ENCODE measurements at places on chromosomes 3 and 15.

GRCh38 chr3:168684519-168684918 is 588.8 kb upstream of the GOLIM4 start:
- no peak for DNase-seq

- DNase-seq = no peak
These were observed 31.9 kb downstream of the CMTM7 start for GRCh38 chr3:32423534-32423933.

- DNase-seq = no peak
These were observed 74.6 kb upstream of the GOLGA8J start for GRCh38 chr15:30008156-30008555.

DNA sequence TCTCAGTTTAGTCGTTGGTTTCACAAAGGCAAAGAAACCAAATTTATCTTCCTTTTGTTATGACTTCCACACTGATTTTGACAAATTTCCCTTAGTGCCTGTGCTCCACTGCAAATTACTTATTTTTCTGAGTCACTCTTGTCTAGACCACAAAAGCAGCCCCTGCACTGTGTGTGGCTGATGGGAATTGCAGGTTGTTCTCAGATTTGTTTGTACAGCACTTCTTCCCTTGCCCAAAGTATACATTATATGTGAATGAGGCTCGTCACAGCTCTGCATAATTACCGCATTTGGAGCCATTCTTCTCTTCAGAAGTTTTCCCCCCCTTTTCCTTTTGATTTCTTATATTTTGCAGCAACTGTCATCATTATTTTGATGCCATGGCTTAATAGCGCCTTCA is 354.2 kb upstream of the IL12A start:
- DNase-seq = no peak

DNA sequence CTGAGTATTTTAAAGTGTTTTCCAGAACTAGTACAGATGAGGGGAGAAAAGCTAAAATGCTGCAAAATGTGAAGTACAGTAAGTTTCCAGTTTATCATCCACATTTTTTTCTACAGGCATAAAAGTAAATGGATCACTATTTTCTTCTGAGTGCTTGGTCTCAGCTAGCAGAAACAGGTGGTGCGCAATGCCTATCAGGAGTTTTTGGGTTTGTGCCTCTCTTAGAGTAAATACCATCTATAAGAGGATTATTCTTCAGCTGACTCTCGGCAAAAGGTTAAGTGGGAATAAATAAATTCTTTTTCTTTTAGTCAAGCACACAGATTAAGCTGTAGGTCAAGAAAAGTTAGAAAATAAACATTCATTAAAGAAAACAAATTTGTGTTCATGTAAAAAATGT is 1027.7 kb downstream of the PLOD2 start:
- no peak for DNase-seq

DNA sequence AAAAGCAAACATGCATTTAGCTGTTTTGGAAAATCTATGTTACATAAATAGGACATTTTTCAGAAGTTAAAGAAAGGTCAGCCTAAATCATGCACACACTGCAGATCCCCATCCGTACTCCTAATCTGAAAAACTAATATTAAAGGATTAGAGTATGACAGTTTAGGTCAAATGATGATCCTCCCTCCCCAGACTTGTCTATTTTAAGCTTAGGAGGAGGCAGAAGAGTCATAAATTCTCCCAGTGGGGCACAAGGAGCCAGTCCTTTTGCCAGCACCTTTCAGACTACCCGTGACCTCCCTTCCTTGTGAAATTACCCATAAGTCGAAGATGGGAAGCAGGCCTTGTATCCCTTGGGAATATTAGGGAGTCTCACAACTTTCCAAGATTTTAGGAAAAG is 78.0 kb downstream of the TGFBR2 start:
- no peak for DNase-seq

Data from memory B cell (primary cell).